ENCODE measurements at places on chromosomes 5 and 9.

GRCh38 chr5:18314192-18314778, 680.0 kb downstream of the TAF11L14 start:
- DNase-seq: no peak

DNA sequence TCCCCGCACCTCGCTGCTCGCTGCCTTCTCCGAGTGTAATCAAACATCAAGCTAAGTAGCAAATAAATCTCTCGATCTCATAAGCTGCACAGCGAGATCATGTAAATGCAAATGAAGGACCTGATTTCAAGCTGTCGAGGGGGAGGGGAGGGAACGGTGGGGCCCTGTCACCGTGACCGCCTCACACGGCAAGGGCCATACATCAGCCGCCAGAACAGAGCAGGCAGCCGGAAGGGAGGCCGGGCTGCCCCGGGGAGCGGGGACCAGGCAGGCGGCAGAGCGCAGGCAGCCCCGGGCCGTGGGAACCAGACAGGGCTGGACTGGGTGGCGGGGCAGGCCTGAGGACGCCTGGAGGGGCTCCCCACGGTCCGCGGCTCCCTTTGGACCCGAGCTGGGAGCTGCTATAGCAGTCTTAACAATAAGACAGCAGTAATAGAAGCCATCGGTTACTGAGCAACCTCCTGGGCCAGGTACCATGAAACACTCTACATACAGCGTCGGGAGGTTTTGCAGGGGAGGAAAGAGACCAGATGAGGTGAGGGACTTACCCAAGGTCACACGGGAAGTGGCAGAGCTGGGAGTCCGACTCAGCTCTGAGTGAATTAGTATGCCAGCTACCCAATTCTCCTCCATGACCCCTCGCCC, 76.8 kb downstream of the CFAP77 start:
- no peak for DNase-seq

DNA sequence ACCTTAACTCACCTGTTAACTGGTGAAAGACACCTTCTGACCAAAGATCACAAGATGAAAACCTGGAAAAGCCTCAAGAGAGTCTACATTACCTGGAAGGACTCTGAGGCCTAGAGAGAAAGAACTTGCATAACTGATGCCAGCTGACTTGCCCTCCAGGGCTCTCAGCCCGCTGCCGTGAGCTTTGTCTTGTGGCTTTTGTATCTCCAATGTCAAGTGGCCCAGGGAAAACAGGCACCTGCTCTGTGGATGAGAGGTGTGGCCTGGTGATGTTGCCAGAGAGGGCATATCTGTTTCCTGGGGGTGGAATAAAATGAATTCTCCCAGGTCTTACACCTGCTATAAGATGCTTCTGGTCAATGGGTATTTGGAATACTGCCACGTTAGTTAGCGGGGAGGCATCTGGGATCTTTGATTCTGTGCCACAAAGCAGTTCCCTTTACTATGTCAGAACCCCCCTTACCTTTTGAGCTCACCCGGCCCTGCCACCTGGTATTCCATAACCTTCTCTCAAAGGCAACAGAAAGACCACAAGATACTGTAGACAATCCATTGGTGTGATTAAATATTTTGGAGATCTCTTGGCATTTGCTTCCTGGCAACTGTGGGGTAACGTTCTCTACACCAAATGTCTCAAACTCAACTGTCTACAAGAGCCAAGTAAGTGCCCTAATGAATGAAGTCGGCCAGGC, 54.9 kb upstream of the N4BP3 start:
- no peak for DNase-seq

- no peak for DNase-seq
These were observed 49.6 kb upstream of the TNFSF15 start for GRCh38 chr9:114855488-114855887.

DNA sequence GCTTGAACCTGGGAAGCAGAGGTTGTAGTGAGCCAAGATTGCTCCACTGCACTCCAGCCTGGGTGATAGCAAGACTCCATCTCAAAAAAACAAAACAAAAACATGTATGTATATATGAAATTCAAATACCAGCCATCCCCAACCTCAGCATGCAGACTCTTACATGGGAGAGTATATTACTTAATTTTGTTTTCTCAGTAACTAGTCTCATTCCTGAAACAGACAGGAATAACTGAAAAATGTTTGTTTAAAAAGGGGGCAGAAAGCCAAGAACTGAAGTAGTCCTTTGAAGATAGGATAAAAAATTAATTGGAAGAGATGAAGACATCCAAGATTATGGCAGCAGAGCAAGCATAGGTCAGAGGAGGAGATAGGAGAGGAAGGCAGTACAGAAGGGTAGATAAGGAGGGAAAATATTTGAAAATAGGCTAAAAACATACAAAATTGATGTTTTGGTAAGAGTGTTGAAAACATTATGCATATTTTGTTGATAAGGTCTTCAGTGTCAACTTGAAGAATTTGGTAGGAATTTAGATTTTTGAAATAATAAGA, 309.9 kb downstream of the MAT2B start:
- DNase-seq: no peak

DNA sequence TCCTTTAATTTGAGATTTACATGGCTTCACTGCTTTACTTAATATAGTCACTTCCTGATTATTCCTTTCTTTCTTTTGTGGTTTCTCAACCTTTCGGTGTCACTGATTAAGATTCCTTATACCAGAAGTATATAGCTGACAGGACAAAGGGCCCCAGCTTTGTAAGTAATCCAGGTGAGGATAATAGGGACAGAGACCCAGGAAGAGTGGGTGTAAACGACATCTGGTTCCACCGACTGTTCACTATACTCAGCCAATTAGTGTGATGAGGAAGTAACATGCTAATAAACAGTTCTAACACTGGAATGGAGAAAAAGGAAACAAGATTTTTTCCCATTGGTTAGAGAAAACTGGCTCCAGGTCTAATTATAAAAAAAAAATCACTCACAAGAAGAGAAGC, 286.3 kb upstream of the EFNA5 start:
- DNase-seq: no peak

- no peak for DNase-seq
These were observed 460.7 kb upstream of the MEF2C start for GRCh38 chr5:89343666-89344065.

DNA sequence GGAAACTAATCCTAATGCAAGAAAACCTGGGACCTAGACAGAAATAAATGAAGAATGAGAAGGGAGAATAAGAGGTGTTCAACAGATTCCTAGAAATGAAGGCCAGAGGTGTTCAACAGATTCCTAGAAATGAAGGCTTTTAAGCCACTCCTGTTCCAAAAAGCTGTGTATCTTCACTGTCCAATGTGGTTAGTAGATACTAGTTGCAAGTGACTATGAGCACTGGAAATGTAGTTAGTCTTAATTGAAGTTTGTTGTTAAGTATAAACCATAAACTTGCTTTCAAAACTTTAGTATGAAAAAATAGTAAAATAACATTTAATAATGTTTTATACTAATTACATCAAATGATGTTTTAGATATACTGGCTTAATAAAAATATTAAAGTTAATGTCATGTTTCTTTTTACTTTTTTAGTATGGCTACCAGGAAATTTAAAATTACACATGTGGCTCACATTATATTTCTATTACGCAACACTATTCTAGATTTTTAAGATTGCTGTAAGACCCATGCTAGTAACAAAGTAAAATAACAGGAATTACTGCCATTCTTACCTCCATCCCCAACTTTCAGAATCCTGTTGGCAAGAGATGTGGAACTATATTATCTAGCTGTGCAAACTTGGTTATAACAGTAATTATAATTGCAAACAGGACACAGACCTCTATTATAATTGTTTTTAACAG, 57.5 kb downstream of the RICTOR start:
- no peak for DNase-seq

- no peak for DNase-seq
These were observed 10.8 kb downstream of the TCF7 start for GRCh38 chr5:134125039-134126015.

DNA sequence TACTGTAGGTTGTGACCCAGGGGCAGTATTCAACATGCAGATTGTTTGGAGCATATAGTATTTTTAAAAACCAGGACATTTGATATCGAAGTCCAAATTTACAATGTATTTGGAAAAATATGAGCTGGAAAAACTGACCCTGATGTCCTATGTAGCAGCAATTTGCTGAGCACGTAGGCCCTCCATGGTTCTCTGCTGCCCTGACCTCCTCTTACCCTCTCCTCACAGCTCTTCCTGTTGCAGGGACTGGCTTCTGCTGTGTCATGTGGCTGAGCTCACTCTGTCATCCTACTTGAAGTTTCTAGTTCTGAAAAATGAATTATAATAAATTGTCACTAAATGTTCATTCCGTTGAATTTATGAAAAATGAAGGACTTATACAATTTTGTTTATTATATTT, 4.1 kb upstream of the ASPN start:
- DNase-seq: no peak

GRCh38 chr5:150651382-150651781, 9.7 kb upstream of the MYOZ3 start:
- no peak for DNase-seq

DNA sequence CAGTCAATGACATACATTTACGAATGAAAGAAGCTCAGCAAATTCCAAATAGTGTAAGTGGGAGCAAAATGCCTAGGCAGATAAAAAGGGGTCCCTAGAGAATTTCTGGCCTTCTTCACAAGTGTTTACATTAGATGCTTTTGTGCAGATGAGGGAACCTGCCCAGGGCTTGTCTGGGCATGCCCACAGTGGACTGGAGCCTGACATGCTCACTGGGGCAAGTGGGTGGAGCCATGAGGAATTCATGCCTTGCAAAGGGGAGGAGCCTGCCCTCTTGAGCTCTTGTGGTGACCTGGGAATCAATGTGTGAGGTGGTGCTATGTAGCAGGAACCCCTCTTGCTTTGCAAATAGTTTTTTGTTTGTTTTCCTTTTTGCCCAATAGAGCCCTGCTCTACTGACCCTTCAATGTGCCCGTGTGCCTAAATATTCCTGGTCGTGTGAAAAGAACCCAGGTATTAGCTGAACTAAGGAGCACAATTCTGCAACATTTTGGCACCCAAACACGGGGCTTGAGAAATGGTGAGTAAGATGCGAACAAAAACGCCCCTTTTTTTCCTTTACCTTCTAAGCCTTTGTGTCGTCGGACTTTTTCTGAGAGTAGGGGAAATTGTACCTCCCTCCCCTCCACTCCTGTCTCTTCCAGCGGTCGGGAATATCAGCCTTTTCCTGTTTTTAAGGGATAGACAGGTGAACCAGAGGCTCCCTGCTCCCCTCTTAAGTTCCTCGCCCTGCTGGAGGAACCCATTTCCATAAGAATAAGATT, 433.8 kb upstream of the CDH9 start:
- peak; percentile 56 for DNase-seq

GRCh38 chr9:105693435-105694189, 729 bp upstream of the TMEM38B start:
- DNase-seq: peak; percentile 23

GRCh38 chr5:154370813-154371212, 75.0 kb upstream of the SAP30L start:
- no peak for DNase-seq

- no peak for DNase-seq
These were observed 77.6 kb downstream of the PRLR start for GRCh38 chr5:35152733-35153132.

GRCh38 chr5:127565586-127566270, 48.3 kb downstream of the PRRC1 start:
- DNase-seq: no peak

DNA sequence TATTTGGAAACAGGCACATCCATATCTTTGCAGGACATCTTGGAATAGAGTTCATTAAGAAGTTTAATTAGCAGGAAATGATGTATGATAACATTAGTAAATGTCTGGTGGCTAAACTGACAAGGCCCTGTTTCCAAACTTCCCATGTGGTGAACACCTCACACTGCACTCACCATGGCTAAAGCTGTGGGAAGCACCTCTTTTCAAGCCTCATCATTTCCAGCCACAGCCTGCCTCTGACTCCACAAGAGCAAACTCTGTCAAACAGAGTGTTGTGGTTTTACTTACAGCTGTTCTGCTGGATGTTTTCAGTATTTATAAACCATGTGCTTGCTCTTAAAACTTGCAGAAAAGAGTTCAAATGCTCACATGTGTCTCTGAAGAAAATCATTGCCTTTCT, 14.9 kb upstream of the NDUFB6 start:
- no peak for DNase-seq

- DNase-seq: no peak
These were observed 1.2 kb upstream of the NIPAL4 start for GRCh38 chr5:157458835-157459234.

GRCh38 chr9:76926846-76927245, 20.9 kb upstream of the PRUNE2 start:
- no peak for DNase-seq

DNA sequence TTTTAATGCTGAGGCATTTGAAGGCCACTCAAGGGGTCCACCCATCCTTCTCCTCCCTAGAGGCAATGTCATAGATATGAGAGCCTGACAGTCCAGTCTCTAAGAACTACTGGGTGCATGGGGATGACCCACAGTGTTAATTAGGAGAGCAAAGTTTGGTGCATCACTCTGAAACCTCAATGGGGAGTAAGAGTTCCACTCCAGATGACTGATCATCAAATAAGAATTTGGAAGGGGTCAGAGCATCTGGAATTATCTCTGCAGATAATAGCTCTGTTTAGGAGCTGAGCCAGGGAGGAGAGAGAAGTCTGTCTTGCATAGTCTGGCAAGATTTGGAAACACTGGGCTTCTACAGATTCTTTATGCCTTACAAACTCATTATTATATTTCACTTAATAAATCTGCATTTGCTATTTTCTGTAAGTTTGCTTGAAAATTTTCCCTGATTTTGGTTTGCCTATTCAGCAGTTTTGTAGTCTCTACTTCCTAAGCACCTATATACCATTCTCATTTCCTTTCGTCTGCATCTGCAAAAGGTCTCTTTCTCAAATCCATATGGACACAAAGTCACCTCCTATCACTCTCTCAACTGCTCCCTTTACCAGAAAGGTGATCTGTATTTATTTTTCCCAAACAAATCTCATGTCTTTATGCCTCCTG, 27.7 kb downstream of the FGF10 start:
- DNase-seq: no peak

GRCh38 chr5:96652769-96653454, 9.3 kb upstream of the CAST start:
- DNase-seq: no peak

All from neuronal stem cell (in vitro differentiated cells).